ENCODE measurements at places on chromosomes 4 and X.

- DNase-seq: no peak
Measured at GRCh38 chrX:23670528-23670927, 3.2 kb downstream of the PRDX4 start.

DNA sequence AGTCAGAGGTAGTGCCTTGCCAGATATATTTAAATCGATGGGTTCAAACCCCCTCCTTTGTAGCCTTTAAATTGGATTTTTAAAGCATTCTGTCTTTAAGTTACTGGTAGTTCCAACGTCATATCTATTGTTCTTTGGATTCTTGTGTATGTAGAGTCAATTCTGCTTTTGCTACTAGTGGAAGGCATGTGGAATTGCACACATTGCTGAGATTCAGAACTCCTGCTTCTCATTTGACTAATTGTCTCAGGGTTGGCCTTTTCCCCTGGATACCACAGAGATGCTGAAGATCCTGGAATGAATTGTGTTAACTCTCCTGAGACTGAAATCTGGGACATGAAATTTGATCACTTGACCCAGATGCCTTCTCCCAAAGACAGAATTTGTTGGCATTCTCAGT is 328.3 kb upstream of the RPS6KA3 start:
- DNase-seq: no peak

- no peak for DNase-seq
Measured at GRCh38 chr4:179530958-179531357, 2088.7 kb upstream of the AGA start.

GRCh38 chrX:122188751-122189150 is 995.3 kb upstream of the GRIA3 start:
- DNase-seq: no peak

- no peak for DNase-seq
Measured at GRCh38 chr4:7584098-7584497, 149.4 kb upstream of the PSAPL1 start.

GRCh38 chrX:23271026-23271425 is 63.6 kb upstream of the PTCHD1 start:
- no peak for DNase-seq

- no peak for DNase-seq
Measured at GRCh38 chr4:51840781-51841180, 2.2 kb upstream of the DCUN1D4 start.

GRCh38 chrX:86039625-86040568 is 7.5 kb downstream of the CHM start:
- no peak for DNase-seq

DNA sequence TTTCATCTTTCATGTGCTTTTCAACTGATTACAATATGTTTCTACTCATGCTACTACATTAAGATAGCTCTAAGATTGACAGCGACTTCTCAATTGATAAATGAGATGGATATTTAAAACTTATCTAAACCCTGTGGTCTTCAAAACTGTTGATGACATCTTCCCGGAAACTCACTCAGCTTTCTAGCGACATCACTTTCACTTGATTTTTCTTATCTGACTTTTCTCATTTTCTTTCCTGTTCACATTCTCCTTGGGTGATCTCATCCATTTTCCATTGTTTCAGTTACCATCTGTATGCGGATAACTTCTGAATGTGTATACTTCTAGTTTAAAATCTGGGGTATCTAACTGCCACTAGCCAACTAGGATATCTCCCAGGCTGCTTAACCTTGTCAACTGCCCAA is 3.1 kb downstream of the POLR2B start:
- DNase-seq: no peak

GRCh38 chr4:76212851-76213414 is 691 bp downstream of the SCARB2 start:
- DNase-seq: no peak

Data from pancreas (tissue), 10 donors.